ENCODE measurements at places on chromosomes 6 and 20. TPM values are rescaled to one million over a fixed set of nuclear protein-coding genes. Genes with fewer than 3 reads are reported as not detected.

The ENPP1 gene
- 1.0 TPM for total RNA-seq

The STMND1 gene
- not detected for total RNA-seq

The FOXA2 gene
- total RNA-seq, result 12.1 TPM

The LTB gene
- 0.33 TPM for total RNA-seq

The CFB gene
- 2.1 TPM for total RNA-seq

The SPATA25 gene
- 0.77 TPM for total RNA-seq

The SRSF12 gene
- 0.80 TPM for total RNA-seq

The MAS1 gene
- total RNA-seq, result not detected

The DDX27 gene
- total RNA-seq, result 64.1 TPM

The OTOR gene
- not detected for total RNA-seq

The CALHM6 gene
- not detected for total RNA-seq

The NUDT3 gene
- 6.4 TPM for total RNA-seq

The BMP5 gene
- 0.07 TPM for total RNA-seq

The YIPF3 gene
- 70.4 TPM for total RNA-seq

The NKAPL gene
- total RNA-seq, result not detected

The RRAGD gene
- total RNA-seq, result 3.1 TPM

The TBC1D32 gene
- total RNA-seq, result 1.7 TPM

The RAD21L1 gene
- total RNA-seq, result not detected

The MTRF1L gene
- 15.6 TPM for total RNA-seq

The FAM217A gene
- not detected for total RNA-seq

The GDAP1L1 gene
- not detected for total RNA-seq

The BTN1A1 gene
- not detected for total RNA-seq

The SYCP2 gene
- total RNA-seq, result 0.92 TPM

The CARMIL1 gene
- total RNA-seq, result 7.5 TPM

The OXT gene
- total RNA-seq, result not detected

The HIVEP2 gene
- total RNA-seq, result 4.2 TPM

The CASS4 gene
- 0.09 TPM for total RNA-seq

The RNF182 gene
- 3.2 TPM for total RNA-seq

The NOTCH4 gene
- total RNA-seq, result 0.61 TPM

The FERMT1 gene
- 19.4 TPM for total RNA-seq

The ADGRG6 gene
- total RNA-seq, result 47.1 TPM

The LBP gene
- 0.99 TPM for total RNA-seq

The BANF2 gene
- not detected for total RNA-seq

The TINAG gene
- total RNA-seq, result 0.08 TPM

The ITCH gene
- total RNA-seq, result 21.8 TPM

The BTNL2 gene
- total RNA-seq, result not detected

The SLC4A11 gene
- 4.0 TPM for total RNA-seq

The PARD6B gene
- total RNA-seq, result 3.0 TPM

The LHFPL5 gene
- not detected for total RNA-seq

The CGA gene
- not detected for total RNA-seq

The ZNF318 gene
- 5.6 TPM for total RNA-seq

The NMBR gene
- total RNA-seq, result not detected

The FAXC gene
- 6.5 TPM for total RNA-seq

The GPR63 gene
- total RNA-seq, result 0.61 TPM

The CLPSL1 gene
- not detected for total RNA-seq

The RNF144B gene
- 0.53 TPM for total RNA-seq

The CDH4 gene
- 6.0 TPM for total RNA-seq
